ENCODE measurements at places on chromosomes 1 and 21.

- no peak overlapping the region for H3K27ac ChIP-seq
- DNase-seq, result no peak
- no peaks in the 10 kb centered on the region for H3K36me3 ChIP-seq
- H3K27me3 ChIP-seq, result peaks cover 4% of the 10 kb centered on the region
- no peaks in the 10 kb centered on the region for H3K4me1 ChIP-seq
These were observed 355.8 kb upstream of the NR5A2 start for GRCh38 chr1:199671684-199672083.

DNA sequence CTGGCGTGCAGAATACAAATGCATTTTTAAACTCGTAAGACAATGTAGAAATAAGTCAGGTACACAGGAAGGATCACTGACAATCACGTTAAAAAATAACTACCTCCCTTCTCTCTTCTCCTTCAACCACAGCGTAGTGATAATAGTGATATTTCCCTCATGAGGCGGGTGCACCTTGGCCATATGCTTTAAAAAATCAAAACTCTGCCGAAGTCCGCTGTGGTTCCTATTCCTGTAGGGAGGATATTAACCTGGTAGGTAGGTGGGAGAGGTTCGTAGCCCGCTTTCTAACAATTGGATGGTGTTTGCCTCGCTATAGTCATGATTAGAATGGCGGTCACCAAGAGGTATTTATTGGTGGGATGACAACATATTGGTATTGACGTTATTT lies 732 bp downstream of the GREM2 start:
- peaks cover 30% of the 10 kb centered on the region for H3K4me1 ChIP-seq
- peak overlapping the region; percentile 87 for H3K4me3 ChIP-seq
- no peak for DNase-seq
- H3K27ac ChIP-seq, result no peak overlapping the region
- no peaks in the 10 kb centered on the region for H3K36me3 ChIP-seq

- no peaks in the 10 kb centered on the region for H3K36me3 ChIP-seq
- H3K27ac ChIP-seq, result no peak overlapping the region
- H3K27me3 ChIP-seq, result peaks cover 2% of the 10 kb centered on the region
- DNase-seq, result no peak
These were observed 4.5 kb downstream of the LDLRAD1 start for GRCh38 chr1:54013393-54014008.

DNA sequence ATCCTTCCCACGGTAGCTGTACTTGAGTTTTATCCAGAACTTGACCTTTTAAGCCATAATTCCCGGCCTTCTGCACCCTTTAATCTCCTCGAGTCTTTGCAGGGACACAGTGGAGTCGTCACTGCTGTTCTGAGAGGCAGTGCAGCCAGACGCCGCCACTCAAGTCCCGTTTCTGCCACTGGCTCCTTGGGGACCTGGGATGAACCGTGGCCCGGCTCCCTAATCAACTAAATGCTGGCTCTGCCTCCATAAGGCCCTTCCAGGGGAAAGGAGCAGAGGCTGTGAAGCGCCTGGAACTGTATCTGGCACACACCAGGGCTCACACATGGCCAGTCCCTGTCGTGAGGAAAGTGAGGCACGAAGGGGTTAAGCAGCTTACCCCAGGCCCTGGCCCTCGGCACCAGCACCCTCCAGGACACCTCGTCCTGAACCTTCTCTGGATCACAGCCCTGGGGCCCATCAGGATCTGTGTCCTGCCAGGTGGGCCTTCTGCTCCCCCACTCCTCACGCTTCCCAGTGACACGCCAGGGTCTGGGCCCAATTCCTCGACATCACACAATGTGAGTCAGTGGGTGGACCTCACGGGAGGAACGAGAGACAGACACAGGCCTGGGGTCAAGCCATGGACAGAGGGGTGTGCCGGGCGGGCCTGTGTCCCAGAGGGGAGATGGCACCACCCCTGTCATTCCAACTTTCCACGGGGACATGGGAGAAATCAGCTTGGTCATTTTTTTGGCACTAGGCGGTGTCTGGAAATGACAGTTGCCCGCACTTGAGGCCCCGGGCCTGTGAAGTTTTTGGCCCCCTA lies 23.5 kb upstream of the C1orf174 start:
- no peaks in the 10 kb centered on the region for H3K36me3 ChIP-seq
- no peak for DNase-seq
- no peak overlapping the region for H3K27ac ChIP-seq
- H3K4me1 ChIP-seq, result peaks cover 5% of the 10 kb centered on the region

DNA sequence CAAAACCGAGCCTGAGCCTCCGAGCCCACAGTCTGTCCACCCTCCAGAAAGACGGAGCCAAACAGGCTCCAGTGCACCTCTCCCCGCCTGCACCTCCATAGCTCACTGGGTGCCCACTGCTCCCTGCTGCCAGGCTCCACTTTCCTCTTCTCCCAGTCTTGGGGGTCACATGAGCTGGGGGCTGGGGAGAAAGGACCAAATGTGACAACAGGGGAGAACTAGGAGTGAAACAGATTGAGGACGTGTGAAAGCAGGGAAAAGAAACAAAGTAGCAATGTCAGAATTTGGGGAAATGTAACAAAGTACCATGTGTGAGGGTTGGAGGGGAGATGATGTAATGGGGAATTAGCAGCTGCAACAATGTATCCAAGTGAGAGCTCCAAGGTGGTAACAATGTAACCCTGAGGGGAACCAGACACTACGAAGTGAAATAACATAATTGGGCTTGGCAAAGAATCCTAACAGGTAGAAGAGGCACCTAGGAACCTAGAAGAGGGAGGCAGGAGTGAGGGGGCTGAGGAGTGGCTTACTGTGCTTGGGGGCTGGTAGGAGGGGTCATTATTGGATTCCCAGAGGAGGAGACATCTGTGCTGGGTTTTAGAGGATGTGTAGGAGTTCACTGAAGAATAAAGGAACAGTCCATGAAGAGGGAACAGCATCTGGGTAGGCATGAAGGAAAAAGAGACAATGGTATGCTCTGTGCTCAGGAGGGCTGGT lies 12.5 kb downstream of the SDC3 start:
- H3K27ac ChIP-seq, result no peak overlapping the region
- H3K4me1 ChIP-seq, result no peaks in the 10 kb centered on the region
- no peak overlapping the region for H3K4me3 ChIP-seq

DNA sequence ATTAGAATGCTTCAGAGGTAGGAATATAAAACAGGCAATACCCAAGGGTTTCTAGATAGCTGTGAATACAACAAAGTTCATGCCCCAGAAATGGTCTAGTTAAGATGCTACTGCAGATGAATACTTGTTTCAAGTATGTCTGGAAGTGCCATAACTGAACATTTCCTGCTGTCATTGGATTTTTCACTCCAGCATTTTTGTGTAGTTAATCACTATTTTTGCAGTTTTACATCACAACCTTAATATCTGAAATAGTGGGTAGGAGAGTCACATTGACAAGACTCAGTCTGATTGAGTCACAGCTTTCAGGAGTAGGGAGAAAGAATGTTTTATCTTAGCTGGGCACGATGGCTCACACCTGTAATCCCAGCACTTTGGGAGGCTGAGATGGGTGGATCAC lies 126.4 kb upstream of the C1orf21 start:
- peaks cover 2% of the 10 kb centered on the region for H3K27me3 ChIP-seq
- no peak overlapping the region for H3K27ac ChIP-seq
- H3K36me3 ChIP-seq, result no peaks in the 10 kb centered on the region
- H3K4me3 ChIP-seq, result no peak overlapping the region
- DNase-seq, result no peak

DNA sequence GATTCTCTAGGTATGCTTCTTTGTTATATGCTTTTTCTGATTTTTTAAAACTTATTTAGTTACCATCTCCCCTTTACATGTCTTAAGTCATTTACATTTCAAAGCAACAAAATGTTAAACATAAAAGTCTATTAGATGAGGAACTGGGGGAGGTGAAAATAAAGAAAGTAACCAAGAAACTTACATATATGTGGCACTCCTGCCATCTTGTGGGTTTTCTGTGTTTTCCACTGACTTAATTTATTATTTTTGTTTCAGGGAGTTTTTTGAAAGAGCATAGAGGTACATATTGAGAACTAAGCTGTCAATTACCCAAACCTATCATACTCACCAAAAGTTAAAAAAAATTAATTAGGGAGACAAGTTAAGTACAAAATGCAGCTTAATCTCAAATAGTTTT lies 1531.1 kb downstream of the MRPL39 start:
- no peaks in the 10 kb centered on the region for H3K36me3 ChIP-seq
- no peak overlapping the region for H3K27ac ChIP-seq
- DNase-seq, result no peak
- H3K4me1 ChIP-seq, result no peaks in the 10 kb centered on the region
- no peaks in the 10 kb centered on the region for H3K27me3 ChIP-seq

DNA sequence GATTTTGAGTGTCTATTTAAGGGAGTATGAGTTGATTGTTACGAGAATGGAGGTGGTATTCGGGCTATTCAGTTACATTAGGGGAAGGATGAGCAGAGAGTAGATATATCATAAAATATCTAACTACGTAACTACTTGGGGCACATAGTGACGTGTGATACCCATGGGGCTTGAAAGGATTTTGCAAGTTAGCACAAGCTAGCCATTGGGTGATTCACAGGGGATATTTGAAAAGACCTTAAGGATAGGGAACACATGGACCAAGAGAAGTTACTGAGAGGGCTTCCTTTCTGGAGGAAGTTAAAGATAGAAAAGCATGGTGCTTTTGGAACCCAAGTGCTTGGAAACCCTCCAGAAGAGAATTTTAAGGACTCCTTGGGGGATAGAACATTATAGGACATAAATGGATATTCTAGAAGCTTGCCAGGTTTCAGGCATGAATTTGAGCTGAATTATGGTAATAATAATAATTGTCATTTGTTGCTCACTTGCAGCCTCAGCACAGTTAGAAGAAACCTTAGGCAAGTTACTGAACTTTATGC lies 5.4 kb downstream of the DISP1 start:
- no peak overlapping the region for H3K4me3 ChIP-seq
- no peak for DNase-seq
- no peaks in the 10 kb centered on the region for H3K36me3 ChIP-seq
- peaks cover 2% of the 10 kb centered on the region for H3K27me3 ChIP-seq

DNA sequence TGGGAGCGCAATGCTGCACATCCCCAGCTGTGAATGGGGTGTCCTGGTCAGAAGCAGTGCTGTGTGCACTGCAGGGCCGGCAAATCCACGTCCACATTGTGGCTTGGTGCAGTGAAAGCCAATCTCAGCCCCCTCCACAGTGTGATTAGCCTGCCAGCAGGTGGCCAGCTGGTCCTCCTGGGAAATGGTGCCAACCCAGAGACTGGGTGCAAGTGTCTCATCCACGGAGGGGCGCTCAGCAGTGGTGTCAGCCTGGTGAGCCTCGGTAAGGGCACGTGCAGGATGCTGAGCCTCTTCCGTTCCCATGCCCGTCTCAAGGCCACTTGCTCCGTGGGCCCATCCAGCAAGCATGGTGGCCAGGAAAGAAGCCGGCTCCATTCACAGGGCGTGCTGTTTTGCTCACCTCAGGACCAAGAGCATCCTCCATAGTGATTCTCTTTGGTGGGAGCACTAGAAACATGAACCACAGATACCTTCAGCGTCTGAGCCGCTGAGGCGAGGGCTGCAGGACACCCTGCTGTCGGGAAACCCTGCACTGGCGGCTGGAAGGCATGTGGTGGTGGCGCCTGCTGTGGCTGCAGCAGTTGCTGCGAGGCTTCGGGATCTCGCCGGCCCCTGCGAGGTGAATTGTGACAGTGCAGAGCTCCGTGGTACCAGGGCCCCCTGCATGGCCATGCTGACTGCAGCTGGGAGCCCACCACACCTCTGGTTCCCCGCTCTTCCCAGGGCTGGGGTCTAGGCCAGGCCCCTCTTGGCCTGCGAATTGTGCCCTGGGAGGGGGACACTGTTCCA lies 2.0 kb upstream of the SMYD3 start:
- no peak overlapping the region for H3K27ac ChIP-seq
- DNase-seq, result no peak
- H3K36me3 ChIP-seq, result peaks cover 7% of the 10 kb centered on the region
- H3K4me3 ChIP-seq, result no peak overlapping the region
- H3K4me1 ChIP-seq, result peaks cover 18% of the 10 kb centered on the region

DNA sequence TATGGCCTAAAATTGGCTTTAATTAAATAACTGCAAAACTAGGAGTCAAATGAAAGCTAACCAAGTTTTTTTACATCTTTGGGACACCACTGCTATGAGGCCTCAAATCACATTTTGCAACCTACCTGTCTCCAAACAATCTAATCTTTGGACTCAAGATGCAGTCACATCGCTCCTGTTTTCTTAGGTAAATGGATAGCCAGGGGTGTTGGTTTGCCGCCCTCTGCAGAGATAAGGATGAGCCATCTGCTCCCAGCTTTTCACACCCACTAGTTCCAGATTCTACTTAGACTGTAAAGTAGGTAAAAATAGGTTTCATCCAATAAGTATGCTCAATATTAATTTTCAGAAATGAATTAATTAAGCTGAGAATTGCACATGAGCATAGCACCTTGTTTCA lies 456.5 kb downstream of the KIF26B start:
- no peak overlapping the region for H3K27ac ChIP-seq
- H3K36me3 ChIP-seq, result no peaks in the 10 kb centered on the region
- no peaks in the 10 kb centered on the region for H3K4me1 ChIP-seq

DNA sequence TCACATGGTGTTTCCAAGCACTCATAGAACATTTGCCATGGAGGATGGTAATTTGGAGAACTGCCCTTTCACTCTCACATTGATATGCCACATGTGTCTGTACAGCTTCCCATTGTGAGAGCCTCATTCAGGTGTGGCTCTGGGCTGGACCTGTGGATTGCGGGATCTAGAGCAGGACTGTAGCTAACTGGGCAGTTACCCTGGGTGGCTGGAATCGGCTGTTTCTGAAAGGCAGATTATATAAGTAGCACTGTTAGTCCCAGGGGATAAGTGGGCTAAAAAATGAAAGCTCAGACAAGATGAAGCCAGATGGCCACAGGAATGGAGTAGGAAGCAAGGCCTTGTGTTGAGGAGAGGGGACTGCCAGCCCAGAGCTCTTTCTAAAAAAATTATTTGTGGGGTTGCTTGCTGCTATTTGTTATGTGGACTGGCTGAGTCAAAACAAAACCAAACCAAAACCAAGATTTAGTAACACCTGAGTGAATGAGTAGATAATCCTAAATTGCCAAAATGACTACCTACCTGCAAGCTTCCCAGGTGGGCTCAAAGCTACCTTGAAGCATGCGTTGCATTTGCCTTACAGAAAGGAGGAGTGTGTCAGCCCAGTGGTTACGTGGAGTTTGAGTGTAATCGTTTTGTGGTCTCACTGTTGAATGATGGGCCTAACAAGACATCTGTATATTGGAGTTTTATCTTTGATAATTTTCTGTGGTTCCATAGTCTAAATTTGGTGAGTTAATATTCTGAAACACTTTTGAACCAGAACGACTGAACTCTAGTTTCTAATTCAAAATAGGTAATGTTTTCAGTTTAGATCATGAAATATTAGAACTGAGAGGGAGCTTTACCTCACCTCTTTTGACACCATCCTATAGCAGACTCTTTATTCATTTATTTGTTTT lies 58.0 kb downstream of the SDCCAG8 start:
- peaks cover 4% of the 10 kb centered on the region for H3K4me1 ChIP-seq
- no peak for DNase-seq
- no peak overlapping the region for H3K4me3 ChIP-seq
- peaks cover 16% of the 10 kb centered on the region for H3K36me3 ChIP-seq
- H3K27ac ChIP-seq, result no peak overlapping the region

DNA sequence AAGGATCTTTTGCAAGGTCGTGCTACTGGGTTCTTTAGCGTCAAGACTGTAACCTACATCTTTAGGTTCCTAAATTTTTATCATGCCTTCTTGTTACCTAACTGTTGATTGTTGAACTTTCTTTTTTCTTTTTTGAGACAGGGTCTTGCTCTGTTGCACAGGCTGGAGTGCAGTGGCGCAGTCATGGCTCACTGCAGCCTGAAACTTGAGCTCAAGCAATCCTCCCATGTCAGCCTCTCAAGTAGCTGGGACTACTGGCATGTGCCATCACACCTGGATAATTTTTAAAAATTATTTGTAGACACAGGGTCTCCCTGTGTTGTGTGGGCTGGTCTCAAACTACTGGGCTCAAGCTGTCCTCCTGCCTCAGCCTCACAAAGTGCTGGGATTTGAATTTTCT lies 52.9 kb downstream of the NFIA start:
- H3K4me1 ChIP-seq, result peaks cover 4% of the 10 kb centered on the region
- H3K27me3 ChIP-seq, result peaks cover 21% of the 10 kb centered on the region
- no peak overlapping the region for H3K4me3 ChIP-seq
- DNase-seq, result no peak
